ENCODE measurements at places on chromosomes 6 and 20.
A peak's percentile ranks its signal among the peaks of the same experiment; 100 is the strongest.

GRCh38 chr6:24191346-24191745, 65.3 kb downstream of the NRSN1 start:
- DNase-seq: no peak

DNA sequence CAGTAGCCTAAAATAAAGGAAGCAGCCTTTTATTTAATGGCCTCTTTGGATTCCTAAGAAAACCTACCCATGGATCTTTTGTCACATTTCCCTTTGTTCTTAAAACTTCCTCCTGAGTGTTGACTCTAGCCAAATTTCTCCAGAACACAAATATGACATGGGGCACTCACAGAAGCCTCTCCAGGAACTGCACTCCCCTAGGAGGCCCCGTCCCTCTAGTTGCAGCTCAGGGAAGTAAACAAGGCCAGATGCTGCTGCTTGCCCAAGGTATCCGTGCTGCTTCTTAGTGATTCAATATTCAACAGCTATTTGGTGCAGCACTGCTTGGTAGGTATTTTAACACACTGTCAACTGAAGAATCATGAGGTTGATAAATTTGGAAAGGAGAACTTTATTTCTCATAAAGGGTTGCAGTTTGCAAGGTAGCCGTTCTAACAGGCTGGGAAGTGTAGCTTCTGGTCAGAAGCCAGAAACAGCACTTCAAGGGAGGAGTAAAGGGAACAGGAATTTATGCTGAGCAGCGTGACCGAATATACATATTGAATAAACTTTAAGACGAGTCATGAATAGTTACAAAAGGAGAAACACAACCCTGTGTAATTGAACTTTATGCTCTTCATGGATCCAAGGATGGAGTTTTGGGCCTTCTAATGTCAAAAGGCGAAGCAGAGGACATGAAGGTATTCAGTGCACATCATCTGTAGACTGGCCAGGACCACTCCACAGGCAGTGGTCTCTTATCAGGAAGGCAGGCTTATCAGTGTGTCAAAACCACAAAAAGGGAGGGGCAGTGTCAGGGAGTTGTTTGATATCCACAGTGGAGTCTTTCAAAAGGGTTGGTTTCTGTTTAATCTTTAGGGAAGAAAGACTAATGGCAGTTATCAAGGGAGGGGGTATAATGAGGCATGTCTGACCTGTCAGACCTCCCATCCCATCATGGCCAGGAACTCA, 63.3 kb downstream of the CD24 start:
- no peak for DNase-seq

- no peak for DNase-seq
These were observed 847.0 kb downstream of the PHF3 start for GRCh38 chr6:64482631-64483030.

DNA sequence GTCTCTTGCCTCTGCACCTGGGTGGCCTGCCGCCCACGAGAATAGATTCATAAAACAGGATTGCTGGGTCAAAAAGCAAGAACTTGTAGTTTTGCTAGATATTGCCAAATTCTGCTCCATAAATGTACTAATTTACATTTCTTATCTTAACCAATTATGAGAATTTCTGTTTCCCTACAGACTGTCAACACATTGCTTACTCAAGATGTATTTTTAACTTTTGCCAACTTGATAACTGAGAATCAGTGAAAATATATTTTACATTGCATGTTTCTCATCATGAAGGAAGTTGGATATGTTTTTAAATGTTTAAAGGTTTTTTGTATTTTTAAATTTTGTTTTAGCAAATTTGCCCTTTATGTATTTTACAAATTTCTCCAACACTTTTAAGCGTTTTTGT, 664.8 kb downstream of the MMUT start:
- DNase-seq: no peak

GRCh38 chr6:82909551-82909950, 156.1 kb downstream of the UBE3D start:
- DNase-seq: peak; percentile 16

GRCh38 chr6:35370124-35370741, 27.9 kb downstream of the PPARD start:
- DNase-seq: peak; percentile 90

- no peak for DNase-seq
These were observed 86.7 kb upstream of the NEDD9 start for GRCh38 chr6:11318835-11319813.

GRCh38 chr6:148935705-148936435, 189.0 kb downstream of the UST start:
- no peak for DNase-seq

DNA sequence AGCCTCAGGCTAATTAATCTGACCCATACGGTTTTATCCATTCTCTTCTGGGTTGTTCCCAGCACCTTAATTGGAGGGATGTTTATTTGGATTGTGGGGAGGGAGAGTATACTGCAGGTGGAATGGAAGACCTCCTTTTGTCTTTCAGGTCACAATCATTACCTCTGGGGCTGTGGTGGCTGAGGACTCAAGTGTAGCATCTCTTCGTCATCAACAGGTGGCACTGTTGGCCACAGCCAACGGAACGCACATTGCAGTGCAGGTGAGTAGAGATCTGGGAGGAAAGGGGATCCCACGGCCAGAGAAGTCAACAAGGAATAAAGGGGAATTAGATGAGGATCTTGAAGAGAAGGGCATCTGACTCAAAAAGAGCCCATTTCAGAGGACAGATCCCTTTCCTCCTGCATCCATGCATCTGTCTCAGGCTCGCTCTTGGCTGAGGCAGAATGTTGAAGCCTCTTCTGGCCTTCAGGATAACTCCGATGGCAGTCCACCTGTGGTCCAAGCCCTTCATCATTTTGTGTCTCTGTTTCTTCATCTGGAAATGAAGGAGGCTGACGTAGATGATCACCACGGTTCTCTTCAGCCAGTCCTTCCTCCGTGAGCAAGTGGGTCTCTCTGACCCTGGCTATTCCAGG, 3.2 kb upstream of the DEF6 start:
- no peak for DNase-seq

DNA sequence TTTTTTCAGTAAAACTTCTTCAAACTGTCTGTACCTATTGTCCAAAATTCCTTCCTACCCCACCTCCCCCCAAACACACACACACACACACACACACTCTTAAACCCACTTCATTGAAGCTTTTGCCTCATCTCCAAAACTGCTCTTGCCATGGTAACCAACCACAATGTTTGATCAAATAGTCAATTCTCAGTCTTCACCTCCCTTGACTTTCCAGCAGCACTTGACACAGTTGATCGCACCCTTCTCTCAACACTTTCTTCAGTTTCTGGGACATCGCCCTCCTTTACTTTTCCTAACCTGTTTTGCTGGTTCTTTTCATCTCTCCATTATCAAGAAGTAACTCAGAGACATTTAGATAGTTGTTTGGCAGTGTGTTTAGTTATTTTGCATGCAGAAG, 71.5 kb upstream of the COL21A1 start:
- DNase-seq: no peak

- no peak for DNase-seq
These were observed 476 bp upstream of the BCKDHB start for GRCh38 chr6:80105972-80106417.

GRCh38 chr6:17385660-17386059, 7.7 kb upstream of the CAP2 start:
- no peak for DNase-seq
